ENCODE measurements at places on chromosomes 7 and 10. TPM values are rescaled to one million over a fixed set of nuclear protein-coding genes. Genes with fewer than 3 reads are reported as not detected.

- no peak overlapping the region for H3K27ac ChIP-seq
- H3K36me3 ChIP-seq: no peaks in the 10 kb centered on the region
- H3K4me3 ChIP-seq: no peak overlapping the region
- H3K4me1 ChIP-seq: no peaks in the 10 kb centered on the region
- H3K27me3 ChIP-seq: no peaks in the 10 kb centered on the region
These were observed 130.6 kb downstream of the TCERG1L start for GRCh38 chr10:131180740-131181415.

DNA sequence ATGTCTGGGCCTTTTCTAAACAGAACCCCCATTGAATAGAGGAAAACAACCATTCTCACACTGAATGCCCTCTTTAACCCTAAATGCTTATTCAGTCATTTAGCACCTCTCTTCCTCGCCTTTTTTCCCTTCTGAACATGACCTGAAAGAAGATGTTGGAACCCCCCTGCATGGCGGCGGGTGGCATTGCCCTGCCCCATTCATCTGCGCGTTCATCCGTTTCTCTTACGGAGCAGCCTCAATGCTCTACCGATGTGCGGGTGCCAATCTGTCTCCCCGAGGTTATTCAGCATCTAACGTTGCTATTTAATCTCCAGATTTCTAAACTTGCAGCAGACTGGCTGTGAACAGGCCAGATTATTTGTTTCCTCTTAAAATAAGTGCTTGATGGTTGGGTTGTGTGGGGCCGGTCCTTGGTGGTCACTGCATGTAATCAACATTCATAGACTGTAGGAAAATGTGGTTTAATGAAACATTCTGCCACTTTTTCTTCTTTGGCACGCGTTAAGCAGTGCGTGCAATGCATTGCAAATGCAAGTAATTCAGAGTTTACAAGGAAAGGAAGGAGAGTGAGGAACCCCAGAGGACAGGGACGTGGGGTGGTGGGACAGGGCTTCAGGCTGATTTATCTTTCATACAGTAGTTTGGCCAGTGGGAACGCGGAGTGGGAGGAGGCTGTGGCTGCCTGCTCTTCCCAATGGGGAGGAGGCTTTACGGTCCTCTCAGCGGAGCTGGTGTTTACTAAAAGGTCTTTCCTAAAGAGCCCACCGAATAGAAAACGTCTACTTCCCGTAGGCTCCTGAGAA is 286.7 kb downstream of the DPP6 start:
- no peaks in the 10 kb centered on the region for H3K4me1 ChIP-seq
- no peaks in the 10 kb centered on the region for H3K36me3 ChIP-seq

DNA sequence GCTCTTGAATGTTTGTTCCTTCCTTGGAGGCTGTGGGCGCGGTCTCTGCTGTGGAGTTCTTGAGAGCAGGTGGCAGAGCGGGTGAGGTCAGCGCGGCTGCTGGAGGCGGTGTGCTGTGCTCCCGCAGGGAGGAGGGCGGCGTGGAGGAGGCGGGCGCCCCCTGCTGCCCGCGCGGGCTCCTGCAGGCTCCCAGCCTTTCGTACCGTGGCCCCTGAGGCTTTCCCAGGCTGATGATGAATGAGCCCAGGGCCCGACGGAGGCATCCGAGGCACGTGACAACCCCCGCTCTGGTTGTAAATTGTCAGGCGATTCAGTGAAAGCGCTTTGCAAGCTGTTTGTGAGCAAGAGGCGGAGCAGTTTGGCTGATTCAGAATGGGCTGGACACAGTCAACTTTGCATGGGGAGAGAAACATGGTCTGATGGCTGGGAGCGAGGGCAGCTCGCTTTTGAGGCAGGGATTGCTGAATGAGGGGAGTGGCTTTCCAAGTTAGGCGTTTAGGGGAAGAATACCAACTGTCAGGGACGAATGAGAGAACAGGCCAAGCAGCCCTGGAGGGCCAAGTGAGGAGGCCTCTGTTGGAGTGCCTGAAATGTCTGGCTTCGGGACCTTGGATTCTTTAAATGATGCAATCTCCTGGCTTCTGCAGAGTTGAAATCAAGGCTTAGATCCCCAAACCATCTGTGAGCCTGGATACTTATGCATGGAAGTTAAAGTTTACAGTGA is 46.6 kb downstream of the CDHR3 start:
- no peaks in the 10 kb centered on the region for H3K4me1 ChIP-seq
- no peaks in the 10 kb centered on the region for H3K36me3 ChIP-seq
- peak overlapping the region; percentile 37 for H3K4me3 ChIP-seq
- H3K27me3 ChIP-seq: peaks cover 13% of the 10 kb centered on the region
- DNase-seq: peak; percentile 99
- peak overlapping the region; percentile 86 for H3K27ac ChIP-seq

DNA sequence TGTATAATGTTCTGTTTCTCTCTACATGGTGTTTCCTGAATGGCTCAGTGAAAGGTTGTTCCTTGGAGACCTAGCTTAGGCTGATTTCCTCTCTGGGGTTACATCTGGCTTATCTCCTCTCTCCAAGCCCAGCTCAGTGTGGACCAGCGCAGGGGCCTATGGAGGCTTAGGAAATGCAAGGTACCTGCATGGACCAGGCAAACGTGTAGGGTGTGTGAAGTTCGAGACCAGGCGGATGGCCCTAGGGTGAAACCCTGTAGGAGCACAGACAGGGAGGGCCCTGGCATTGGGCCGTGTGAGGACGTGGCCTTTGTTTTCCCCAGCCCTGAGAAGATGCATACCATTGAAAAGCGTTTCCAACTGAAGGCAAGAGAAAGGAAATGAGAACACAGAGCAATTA is 59.0 kb downstream of the DOCK1 start:
- H3K36me3 ChIP-seq: peaks cover 6% of the 10 kb centered on the region
- H3K4me3 ChIP-seq: no peak overlapping the region
- peaks cover 3% of the 10 kb centered on the region for H3K4me1 ChIP-seq

DNA sequence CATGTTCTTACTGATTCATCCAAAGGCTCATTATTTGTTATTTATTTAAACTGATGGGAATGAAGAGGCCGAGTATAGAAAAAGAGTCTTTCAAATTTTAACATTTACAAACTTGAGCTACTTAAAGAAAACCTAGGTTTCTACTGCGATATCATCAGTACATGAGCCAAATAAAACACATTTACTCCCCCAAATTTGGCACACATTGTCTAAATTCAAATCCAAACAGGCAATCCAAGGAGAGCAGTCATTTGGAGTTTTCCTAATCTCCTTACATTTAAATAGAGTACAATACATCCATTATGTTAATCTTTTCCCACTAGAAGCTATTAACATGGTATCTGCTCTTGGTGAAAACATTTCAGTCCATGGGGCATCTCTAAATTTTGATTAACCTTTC is 2.2 kb downstream of the NMT2 start:
- H3K27ac ChIP-seq: no peak overlapping the region
- H3K27me3 ChIP-seq: no peaks in the 10 kb centered on the region
- peak overlapping the region; percentile 89 for H3K4me3 ChIP-seq

Gene SPDYE16
- not detected for total RNA-seq

DNA sequence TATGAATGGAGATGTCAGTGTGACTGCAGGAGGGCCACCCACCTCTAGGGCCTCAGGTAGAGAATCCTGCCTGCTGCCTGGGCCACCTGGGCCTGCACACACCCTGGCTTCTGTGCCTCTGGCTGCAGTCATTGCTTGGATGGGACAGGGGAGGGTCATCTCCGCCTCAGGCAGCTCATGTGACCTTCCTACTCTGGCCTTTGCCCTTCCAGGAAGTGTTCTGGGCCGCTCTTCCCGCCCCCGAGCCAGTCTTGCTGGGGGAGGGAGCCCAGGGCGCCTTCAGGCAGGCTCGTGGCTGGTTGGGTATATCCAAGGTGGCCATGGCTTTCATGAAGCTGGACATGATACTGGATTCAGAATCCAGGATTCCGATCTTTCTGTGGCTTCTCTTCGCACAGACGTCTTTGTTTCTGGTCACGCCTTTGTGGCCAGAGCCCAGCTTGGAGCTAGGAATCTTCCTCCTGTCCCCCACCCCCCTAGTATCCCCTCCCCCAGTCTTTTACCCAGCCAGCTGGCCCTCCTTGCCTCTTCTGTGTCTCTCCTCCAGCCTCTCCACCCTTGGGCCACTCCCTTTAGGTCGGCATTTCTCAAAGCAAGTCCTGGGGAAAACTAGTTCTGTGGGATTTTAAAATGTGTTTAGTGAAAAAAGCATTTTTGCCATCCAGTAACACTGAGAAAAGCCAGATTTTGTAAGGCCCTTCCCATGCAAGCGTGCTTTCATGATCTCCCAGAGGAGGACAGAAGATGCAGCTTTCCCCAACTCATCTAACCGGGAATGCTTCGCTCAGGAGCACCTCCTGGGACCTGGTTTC is 119.6 kb downstream of the ZMIZ1 start:
- no peak overlapping the region for H3K4me3 ChIP-seq
- H3K4me1 ChIP-seq: peaks cover 8% of the 10 kb centered on the region
- H3K36me3 ChIP-seq: peaks cover 29% of the 10 kb centered on the region
- H3K27ac ChIP-seq: peak overlapping the region; percentile 61
- no peaks in the 10 kb centered on the region for H3K27me3 ChIP-seq

DNA sequence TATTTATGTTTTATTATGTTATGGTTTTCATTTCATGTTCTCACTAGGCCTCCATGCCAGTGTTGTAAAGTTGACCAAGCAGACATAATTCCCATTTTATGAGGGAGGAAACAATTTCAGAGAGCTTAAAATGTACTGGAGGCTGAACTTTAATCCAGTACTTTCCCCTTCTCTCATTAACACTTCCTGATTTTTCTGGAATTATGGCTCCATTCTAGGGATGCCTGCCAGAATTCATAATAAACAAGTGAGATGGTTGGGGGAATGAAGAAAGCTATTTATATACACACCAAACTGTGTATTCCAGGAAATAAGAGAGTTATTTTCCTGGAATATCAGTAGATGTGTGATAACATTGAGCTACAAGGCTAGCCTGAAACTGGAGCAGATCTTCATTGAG is 6.9 kb downstream of the TMEM236 start:
- DNase-seq: no peak
- no peaks in the 10 kb centered on the region for H3K36me3 ChIP-seq
- H3K27me3 ChIP-seq: no peaks in the 10 kb centered on the region
- H3K27ac ChIP-seq: no peak overlapping the region
- H3K4me3 ChIP-seq: no peak overlapping the region

Gene VWDE
- total RNA-seq: 11.8 TPM

Gene PLA2G12B
- total RNA-seq: 0.93 TPM

- DNase-seq: no peak
- no peaks in the 10 kb centered on the region for H3K27me3 ChIP-seq
- no peaks in the 10 kb centered on the region for H3K4me1 ChIP-seq
- no peak overlapping the region for H3K4me3 ChIP-seq
- no peak overlapping the region for H3K27ac ChIP-seq
These were observed 342.2 kb downstream of the GATA3 start for GRCh38 chr10:8396675-8397074.

DNA sequence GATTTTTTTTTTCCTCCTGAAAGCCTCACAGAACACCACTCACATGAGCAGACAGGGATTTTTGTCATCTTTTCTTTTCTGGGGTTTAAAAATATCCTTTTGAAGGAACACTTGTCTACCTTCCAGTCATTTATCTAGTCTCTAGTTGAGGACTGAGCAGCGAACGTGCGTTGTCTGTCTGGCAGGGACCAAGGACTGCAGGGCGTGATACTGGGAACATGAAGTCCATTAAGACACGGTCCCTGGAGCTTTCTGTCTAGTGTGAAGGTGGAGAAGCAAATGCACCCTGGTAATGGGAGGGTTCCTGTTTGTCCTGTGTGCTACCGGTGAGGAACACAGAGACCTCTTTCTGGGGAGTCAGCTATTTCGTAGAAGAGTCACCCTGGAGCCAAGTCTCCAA is 207.4 kb downstream of the TMEM178B start:
- no peaks in the 10 kb centered on the region for H3K36me3 ChIP-seq
- H3K27ac ChIP-seq: no peak overlapping the region
- H3K4me1 ChIP-seq: no peaks in the 10 kb centered on the region
- no peak overlapping the region for H3K4me3 ChIP-seq

Gene OPALIN
- total RNA-seq: not detected

Gene TEX47
- total RNA-seq: not detected

Gene CALCR
- 17.1 TPM for total RNA-seq

Gene PLXNA4
- total RNA-seq: 33.3 TPM

Gene ASB10
- not detected for total RNA-seq

Gene CYP3A5
- 0.14 TPM for total RNA-seq
